ENCODE measurements at places on chromosomes 4 and X. TPM values are rescaled to one million over a fixed set of nuclear protein-coding genes. Genes with fewer than 3 reads are reported as not detected.
A peak's percentile ranks its signal among the peaks of the same experiment; 100 is the strongest.

CLIC2 gene
- total RNA-seq: not detected

DNA sequence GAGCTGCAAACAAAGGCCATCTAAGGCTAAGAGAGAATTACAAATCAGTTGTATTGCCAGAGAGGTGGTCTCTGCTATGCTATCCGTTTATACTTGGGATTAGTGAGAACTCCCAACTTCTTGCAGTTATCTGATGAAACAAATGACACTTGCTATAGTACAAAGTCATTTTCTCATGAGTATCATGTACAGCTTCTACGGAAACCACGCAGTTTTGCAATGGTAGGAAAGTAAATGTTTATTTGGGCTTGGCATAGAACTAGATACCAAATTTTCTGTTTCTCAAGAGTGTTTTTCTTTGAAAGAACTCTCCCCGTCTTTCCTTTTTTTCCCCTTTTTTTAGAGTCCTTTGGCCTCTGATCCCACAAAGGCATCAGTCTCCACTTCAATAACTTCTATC is 128.2 kb upstream of the ENPEP start:
- DNase-seq: no peak

GRCh38 chr4:41538017-41538733 is at the start of gene LIMCH1:
Gene LIMCH1, plus strand, starts transcription at chr4:41538157. Its CDS starts 67,839 bp downstream, at chr4:41605996.
- peak; percentile 46 for DNase-seq

ADRA2C gene
- 12.9 TPM for total RNA-seq

DNA sequence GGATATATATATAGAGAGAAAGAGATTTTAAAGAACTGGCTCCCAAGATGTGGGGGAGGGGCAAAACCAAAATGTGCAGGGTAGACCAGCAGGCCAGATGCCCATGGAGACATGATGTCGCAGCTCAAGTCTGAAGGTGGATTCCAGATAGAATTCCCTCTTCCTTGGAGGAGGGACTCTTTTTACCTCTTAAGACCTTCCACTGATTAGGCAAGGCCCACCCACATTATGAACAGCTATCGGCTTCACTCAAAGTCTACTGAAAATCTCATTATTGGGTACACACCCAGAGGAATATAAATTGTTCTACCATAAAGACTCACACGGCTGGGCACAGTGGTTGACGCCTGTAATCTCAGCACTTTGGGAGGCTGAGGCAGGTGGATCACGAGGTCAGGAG is 59.3 kb downstream of the DHRSX start:
- DNase-seq: no peak

DNA sequence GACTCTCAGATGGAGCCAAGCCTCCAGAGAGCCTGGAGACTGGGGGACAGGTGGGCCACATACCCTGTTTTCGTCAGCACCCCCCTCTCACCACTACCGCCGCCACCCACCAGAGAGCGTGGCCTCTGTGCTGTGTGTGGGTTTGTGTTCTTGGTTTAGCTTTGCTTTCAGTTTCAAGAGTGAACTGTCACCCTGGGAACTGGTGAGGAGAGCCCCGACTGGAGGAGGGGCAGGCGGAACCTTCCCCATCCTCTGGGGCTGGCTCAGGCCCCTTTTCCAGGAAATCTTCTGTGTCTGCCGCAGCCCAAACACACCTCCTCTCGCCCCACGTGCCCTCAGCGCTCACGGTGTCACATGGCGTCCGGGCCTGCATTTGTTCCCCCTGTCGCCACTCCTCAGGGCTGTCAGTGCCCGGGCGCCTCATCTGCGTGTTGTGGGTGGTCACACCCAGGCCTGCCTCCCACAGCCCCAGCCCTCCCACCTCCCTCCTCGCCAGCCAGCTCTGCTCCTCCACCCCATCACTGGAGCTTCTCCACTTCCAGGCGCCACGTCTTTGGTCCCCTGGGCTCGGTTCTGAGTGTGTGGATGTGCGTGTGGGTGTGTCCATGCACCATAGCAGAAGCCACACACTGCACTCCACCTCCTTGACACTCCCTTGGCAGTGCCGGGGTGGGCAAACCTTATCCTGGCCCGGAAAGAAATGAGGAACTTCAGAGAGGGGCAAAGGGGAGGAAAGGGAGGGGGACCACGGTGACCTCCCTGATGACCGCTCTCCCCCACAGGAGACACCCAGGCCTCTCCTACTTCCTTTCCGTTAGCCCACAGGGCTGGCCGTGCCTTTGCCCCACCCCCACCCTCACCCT is 27.8 kb downstream of the ELF4 start:
- no peak for DNase-seq

DNA sequence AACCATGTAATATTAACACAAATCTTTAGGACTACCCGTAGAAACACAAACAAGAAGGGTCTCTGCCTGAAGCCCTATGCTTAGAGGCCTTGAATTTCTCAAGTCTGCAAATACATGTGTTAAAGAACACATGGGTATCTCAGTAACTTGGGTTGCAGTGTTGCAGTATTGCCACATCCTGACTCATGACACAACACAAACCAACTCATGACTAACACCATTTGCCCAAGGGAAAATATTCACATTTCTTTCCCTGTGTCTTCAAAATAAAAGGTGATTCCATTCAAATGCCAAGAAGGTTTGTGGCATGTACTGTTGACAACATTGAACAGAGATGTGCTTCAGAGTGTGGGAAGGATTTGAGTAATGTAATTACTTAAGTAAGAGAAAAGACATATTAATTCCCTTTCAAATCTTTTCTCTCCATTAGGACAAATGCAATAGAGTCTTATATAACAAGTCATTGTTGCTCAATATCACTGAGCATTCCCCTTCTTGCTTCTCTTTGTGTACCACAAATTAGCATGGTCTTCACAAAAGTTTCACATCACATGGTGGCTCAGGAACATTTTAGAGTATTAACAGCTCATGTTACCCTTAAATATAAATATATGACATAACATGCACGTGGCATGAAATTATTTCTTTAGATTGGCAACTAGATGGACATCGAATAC is 487.1 kb downstream of the STPG2 start:
- DNase-seq: no peak

CPLX1 gene
- total RNA-seq: not detected

DNA sequence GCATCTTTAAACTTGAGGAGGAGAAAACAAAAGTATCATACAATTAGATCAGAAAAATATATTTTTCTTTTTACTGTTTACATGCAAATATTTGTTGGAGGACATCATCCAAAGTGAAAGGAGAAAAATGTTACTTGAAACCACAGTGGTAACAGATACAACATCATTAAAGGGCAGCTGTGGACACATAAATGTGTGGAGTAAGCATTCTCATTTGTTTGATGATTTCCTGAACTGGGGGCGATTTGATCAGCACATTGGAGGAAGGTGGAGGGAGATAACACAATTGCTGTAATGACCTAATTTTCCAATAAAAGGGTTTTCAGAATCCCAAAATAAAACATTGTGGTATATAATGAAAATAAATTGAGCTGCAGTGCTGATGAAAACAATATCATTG is 314.5 kb upstream of the HS3ST1 start:
- DNase-seq: no peak

- DNase-seq: no peak
Observed at GRCh38 chr4:8532245-8532781, 47.9 kb upstream of the GPR78 start.

DNA sequence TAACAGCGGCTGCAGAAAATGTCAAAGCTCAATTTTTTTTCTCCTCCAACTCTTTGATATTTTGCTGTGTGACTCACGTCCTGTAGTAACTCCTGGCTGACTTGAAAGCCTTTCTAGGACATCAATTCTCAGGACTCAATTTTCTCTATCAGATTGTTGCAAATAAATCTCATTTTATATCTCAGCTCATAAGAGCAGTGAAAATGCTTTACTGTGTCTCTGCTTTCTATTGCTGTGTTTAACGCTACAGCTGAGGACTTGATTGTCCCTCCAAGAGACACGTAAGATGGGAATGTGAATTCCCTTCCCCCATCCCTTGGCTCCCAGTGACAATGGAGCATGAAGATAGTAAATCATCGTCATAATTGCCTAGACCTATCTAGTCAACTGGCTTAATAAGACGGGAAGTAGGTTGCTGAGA is 20.5 kb upstream of the CBR4 start:
- no peak for DNase-seq

GRCh38 chr4:84238247-84239090 is 260.6 kb downstream of the NKX6-1 start:
- DNase-seq: no peak

GRCh38 chr4:14178421-14178820 is 550.9 kb upstream of the BOD1L1 start:
- DNase-seq: no peak

DNA sequence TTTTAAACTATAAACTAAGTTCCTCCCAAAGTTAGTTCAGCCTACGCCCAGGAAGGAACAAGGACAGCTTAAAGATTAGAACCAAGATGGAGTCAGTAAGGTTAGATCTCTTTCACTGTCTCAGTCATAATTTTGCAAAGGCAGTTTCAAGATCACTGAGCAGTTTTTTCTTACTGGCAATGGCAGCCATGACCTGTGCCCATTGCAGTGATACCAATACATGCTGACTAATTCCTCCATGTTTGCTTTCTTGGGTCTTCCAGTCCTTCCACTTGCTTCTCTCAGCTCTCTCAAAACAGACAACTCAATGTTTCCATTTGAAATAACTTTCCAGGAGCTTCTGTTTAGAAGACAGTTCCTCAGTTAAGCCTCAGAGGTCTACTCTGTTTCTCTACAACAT is 79.5 kb downstream of the PCDH18 start:
- DNase-seq: no peak

DNA sequence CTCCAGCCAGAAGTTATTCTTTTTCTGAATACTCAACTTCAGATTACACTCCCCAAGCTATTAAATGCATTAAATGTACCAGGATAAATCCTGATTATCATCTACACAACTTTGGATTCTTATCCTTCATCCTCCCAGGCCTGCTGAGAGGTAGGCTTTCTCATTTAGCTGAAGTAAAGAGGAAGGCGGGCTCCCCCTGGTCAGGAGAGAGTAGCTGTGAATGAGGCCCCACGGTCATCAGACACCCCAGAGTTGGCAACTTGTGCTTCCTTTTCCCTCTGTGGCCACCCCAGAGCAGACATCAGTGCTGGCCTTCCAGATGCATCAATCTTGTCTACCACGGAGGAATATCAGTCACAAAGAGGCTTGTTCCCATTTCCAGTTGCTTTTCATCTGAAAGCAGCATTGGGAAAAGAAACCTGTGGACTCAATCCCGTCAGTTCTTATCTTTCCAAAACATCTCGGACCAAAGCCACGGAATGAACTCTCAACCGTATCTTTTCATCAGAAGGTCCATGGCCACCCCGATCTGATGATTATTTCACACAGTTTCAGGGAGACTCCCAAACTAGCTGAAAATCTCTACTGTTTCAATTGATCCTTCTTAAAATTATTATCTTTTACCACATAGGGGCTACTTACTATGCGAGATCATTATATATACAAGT is 79.2 kb downstream of the FBXO8 start:
- DNase-seq: no peak

GRCh38 chrX:122046815-122047214 is 999.4 kb downstream of the GLUD2 start:
- no peak for DNase-seq
